Stimulated activated CD8-positive, alpha-beta memory T cell treated with anti-CD3 and anti-CD28 coated beads, Interleukin-12 subunit alpha, Interleukin-12 subunit beta, amount 100 ng/mL, for 1 hour (primary cell): ENCODE measurements at places on chromosomes 3 and 15.
A peak's percentile ranks its signal among the peaks of the same experiment; 100 is the strongest.

DNA sequence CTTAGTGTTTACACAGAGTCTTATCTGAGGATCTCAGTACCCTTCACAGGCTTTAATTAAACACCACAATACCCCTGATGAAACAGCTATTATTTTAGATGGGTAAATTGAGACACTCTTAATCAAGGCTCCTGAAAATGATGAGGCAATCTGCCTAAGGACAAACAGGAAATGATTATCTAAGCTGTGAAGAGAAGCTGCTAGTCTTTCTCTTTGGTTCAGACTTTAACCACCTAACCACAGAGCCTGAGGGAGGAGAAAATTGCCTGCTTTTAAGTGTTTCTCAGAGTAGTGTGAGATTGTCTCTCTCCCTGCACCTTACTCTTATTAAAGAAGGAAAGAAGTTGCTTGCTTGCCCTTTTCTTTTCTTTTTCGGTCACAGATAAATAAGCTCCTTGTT, 364.3 kb upstream of the ADAMTS9 start:
- DNase-seq = no peak

DNA sequence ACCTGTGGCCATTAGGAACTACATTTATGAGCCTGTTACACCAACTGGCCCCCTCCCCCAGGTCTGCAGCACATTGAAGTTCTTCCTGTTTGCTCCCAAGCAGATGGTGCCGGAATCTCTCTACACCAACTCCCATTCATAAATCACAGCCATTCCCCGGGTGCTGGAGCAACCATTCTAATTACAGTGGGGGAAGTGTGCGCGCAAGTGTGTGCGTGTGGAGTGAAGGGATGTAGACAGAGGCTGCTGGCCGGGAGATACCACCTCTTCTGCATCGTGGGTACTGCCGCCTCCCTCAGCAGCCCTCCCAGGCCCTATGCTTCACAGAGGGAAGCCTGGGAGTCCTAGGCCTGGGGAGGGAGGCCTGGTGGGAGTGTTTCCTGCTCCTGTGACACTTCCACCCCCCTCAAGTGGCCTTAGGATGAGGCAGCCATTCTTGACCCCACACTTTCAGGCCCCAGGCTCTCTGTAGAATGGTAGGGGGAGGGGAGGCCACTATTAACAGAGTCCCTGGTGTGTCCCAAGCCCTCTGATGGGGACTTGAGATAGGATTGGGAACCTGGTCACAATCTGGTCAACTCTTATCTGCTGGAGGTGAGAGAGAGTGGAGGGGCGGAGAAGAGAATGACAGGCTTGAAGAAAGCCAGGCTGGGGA, 69.1 kb downstream of the MAGEF1 start:
- no peak for DNase-seq

GRCh38 chr3:7280318-7280717, 419.4 kb downstream of the GRM7 start:
- no peak for DNase-seq

- no peak for DNase-seq
These were observed 103.9 kb downstream of the HCN4 start for GRCh38 chr15:73264881-73265280.

GRCh38 chr15:45144775-45145174, 15.0 kb downstream of the DUOX1 start:
- no peak for DNase-seq

DNA sequence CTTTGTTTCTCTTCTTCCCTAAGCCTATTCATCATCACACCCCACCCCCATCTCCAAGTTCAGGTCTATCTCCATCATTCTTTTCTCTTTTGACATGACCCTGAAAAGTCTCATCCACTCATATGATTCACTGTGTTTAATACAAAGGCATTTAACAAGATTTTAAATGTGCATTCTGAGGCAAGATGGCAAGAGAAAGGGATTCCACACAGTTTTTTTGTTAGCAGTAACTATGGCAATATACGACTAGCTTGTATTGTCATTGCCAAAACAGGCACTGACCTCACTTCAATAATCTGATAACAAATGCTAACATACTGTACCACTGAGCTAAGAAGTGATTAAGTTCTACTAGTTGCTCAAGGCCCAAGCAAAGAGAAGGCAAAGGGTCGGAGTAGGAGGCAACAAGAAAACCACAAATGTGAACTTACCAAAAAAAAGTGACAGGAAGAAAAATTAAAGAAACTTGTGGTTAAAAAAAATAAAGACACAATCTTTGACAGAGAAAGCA, 53.2 kb downstream of the FBN1 start:
- no peak for DNase-seq

- no peak for DNase-seq
These were observed 40.0 kb downstream of the NME9 start for GRCh38 chr3:138289701-138290100.

- no peak for DNase-seq
These were observed 371.4 kb downstream of the SOX2 start for GRCh38 chr3:182083112-182083511.

DNA sequence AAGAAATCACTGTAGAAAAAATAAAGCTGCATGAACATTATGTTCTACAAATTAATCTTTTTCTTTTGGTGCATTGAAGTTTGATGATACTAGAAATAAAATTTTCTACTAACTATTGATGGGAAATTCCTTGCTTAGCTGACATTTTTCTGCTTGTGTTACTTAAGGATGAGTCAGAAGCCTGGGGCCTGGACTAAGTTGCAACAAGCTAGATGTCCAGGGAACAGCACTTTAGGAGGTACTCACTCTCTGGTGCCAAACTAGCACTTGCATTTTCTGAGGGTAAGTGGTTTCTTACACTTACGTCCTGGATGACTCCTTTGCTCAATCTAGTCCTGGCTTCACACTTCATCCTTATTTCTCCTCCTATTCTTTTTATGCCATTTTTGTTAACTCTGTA, 945.1 kb downstream of the IGSF11 start:
- no peak for DNase-seq

DNA sequence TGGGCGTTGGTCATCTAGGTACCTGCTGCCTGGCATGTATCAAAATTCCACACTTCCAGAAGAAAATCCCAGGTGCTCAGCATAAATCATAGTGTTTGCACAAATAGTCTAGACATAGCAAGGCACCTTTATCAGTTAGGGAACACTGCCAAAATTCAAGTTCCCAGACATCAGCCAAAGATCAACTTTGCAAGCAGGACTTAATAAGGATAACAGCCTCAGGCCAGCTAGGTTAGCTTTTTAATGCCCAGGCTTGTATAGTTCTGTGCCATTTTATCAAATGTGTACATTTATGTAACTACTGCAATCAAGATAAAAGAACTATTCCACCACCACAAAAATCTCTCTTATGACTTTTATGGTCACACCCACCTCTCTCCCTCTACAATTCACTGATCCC, 30.7 kb downstream of the DZIP3 start:
- no peak for DNase-seq

- no peak for DNase-seq
These were observed 15.0 kb upstream of the SRP14 start for GRCh38 chr15:40053831-40054604.

DNA sequence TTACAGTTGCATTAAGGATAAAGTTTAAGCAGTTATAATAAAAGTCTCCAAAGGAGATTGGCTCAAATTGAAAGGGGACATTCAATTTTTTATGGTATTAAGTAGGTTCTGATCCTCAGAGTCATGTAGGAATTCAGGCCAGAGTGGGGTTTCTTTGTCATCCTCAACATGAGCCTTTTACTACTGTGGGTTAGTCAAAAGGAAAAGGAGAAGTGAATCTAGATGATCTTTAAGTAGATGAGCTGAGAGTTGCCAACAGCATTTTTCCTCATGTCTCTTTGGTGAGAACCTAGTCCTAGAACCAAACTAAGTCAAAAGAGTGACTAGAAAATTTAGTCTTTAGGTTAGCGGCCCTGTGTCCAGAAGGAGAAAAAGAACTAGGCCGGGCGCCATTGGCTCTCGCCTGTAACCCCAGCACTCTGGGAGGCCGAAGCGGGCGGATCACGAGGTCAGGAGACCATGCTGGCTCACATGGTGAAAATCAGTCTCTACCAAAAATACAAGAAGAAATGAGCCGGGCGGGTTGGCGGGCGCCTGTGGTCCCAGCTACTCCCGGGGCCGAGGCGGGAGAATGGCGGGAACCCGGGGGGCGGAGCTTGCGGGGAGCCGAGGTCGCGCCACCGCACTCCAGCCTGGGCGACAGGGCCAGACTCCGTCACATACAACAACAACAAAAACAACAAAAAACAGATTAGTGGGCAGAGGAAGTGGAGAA, 4.2 kb upstream of the CHL1 start:
- DNase-seq = no peak

GRCh38 chr3:16834753-16835152, 50.0 kb upstream of the PLCL2 start:
- no peak for DNase-seq

DNA sequence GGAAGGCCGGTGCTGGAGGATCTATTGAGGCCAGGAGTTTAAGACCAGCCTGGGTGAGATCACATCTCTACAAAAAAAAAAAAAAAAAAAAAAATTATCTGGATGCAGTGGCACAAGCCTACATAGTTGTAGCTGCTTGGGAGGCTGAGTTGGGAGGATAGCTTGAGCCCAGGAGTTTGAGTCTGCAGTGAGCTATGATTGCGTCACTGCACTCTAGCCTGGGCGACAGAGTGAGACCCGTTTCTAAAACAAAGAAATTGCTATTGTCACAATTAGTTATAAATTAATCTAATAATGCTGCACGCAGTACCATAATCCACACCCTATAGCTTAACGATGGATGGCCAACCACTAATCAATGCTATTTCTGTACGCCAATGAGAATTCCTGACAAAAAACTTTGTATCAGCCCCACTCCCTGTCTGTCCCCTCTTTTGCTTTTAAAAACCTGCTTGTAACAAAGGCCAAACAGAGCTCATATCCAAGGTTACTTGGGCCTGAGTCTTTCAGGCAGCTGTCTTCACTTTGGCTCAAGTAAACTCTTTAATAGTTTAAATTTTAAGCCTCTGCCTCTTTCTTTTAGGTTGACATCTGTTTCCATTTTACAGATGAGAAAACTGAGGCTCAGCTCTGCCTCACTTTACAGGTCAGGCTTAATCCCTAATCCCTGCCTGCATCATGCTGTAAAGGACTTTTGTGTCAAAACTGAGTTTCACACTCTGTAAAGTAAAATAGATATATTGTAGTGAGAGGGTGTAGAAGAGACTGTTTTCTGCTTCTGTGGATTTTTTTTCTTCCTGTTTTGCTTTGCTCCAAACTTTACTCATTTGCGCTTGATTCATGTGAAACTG, 10.9 kb downstream of the FLNB start:
- no peak for DNase-seq

DNA sequence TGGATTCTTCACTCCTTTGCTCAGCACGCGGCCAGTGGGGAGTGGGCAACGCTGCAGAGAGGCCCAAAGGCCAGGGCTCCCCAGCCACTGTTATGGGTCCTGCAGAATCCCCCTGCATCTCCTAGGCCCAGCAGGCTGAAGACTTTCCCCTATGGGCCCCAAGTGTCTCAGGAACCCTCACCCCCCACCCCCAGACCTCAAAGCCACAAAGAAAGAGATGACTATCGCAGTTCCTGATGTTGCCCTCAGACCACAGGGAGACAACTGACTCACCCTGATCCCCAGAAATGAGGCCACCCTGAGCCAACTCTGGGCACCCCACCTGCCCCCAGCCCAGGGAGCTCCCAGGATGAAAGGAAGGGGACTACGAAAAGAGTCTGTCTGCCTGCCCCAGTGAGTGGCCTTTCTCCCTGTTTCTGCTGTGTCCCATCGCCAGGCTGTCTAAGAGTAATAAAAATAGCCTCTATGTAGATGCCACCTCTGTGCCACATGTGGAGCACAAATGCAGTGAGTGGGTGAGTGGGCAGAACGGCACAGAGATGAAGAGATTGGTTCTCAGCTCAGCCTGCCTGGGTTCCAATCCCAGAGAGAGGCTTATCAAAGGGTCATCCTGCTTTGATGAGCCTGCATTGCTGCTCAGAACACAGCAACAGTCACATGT, 283.0 kb downstream of the UACA start:
- peak; percentile 35 for DNase-seq

GRCh38 chr15:38651328-38652038, 86.9 kb upstream of the RASGRP1 start:
- no peak for DNase-seq

DNA sequence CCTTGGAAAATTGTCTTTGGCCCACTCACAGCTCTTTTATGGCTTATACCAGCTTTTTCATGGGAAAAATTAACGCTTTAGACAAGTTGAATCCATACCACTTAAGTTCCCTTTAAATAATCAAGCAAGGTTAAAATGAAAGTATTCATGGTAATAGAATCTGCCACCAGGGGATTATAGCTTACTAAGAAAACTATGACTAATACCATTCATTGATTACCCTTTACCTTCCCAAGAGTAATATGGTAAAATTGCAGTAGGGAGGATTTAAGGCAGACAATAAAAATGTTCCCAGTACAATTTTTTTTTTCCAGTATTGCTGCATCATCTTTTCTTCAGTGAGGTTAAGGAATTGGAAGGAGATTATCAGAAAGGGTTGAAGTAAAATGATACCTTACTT, 641.1 kb upstream of the NAALADL2 start:
- DNase-seq = no peak

DNA sequence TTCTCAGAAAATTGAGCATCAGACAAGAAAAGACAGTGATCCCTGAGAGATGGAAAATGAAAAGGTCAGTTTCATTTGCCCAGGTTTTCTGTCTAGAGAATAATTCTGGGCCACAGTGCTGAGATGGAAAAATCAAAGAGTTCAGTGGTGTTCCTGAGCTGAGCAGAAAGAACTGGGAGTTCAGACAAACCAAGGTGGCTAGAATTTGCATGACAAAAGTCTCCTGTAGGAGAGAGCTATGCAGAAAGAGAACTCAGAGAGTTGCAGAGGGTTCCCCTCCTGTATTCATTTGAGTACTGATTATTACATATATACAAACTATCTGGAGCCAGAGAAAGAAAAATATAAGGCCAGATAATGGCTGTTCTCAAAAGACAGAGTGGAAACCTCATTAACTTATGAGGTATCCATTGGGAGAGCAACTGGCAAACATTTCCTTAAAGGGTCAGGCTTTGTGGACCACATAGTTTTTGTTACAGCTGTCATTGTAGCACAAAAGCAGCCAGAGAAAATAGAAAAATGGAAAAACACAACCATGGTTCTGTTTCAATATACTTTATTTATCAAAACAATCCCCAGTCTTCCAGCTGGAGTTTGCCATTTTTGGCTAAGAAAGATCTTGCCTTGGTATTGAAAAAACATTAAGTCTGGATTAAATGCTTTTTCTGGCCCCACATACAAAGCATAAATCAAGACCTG, 1004.1 kb downstream of the TBL1XR1 start:
- no peak for DNase-seq

GRCh38 chr3:126433496-126434263, 39.0 kb downstream of the CFAP100 start:
- no peak for DNase-seq

DNA sequence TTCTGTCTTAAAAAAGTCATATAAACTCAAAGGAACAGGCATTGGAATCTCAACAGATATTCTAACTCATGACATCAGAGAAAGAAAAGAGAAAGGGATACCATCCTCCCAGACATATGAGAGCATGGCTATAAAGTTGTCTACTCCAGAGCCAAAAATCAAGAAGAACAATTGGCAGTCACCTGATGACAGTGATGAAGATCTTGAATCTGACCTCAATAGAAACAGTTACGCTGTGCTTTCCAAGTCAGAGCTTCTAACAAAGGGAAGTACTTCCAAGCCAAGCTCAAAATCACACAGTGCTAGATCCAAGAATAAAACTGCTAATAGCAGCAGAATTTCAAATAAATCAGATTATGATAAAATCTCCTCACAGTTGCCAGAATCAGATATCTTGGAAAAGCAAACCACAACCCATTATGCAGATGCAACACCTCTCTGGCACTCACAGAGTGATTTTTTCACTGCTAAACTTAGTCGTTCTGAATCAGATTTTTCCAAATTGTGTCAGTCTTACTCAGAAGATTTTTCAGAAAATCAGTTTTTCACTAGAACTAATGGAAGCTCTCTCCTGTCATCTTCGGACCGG, 35.9 kb downstream of the UNC13C start:
- no peak for DNase-seq

- no peak for DNase-seq
These were observed 31.7 kb downstream of the RAB27A start for GRCh38 chr15:55257938-55258337.
